Aortic smooth muscle cell (primary cell): ENCODE measurements at places on chromosomes 4 and X. TPM values are rescaled to one million over a fixed set of nuclear protein-coding genes. Genes with fewer than 3 reads are reported as not detected.

Gene CAPN6
- total RNA-seq, result not detected in 2 replicates

Gene BCORL1
- total RNA-seq, result 1.2 and 2.1 TPM in 2 replicates

Gene ARX
- not detected in 2 replicates for total RNA-seq

Gene PNMA6E
- total RNA-seq, result not detected in 2 replicates

Gene KANTR
- total RNA-seq, result 5.5 and 7.0 TPM in 2 replicates

Gene GAGE12H
- not detected in 2 replicates for total RNA-seq

Gene TRIM61
- 0.92 and 1.4 TPM in 2 replicates for total RNA-seq

Gene DDX53
- not detected in 2 replicates for total RNA-seq

Gene ARHGEF9
- 20.2 and 21.1 TPM in 2 replicates for total RNA-seq

Gene EOLA2
- total RNA-seq, result 12.3 and 18.1 TPM in 2 replicates

Gene SSX2
- total RNA-seq, result not detected in 2 replicates

Gene PARM1
- 3.2 and 7.8 TPM in 2 replicates for total RNA-seq

Gene F8A1
- 2.0 and 2.8 TPM in 2 replicates for total RNA-seq

Gene ATP7A
- total RNA-seq, result 18.2 and 20.3 TPM in 2 replicates

Gene TENT5D
- total RNA-seq, result not detected in 2 replicates

Gene STK26
- 0.75 and 1.5 TPM in 2 replicates for total RNA-seq

Gene ALB
- total RNA-seq, result 0.50 TPM in 1 of 2 replicates, not detected in the other

Gene TCEAL2
- 0.13 and 0.37 TPM in 2 replicates for total RNA-seq

Gene MUC7
- not detected in 2 replicates for total RNA-seq

Gene TRPC5OS
- total RNA-seq, result not detected in 2 replicates

Gene TMPRSS11F
- not detected in 2 replicates for total RNA-seq

Gene CNKSR2
- total RNA-seq, result 1.5 and 2.9 TPM in 2 replicates
